Glutamatergic neuron (in vitro differentiated cells): ENCODE measurements at places on chromosomes 3 and 15. TPM values are rescaled to one million over a fixed set of nuclear protein-coding genes. Genes with fewer than 3 reads are reported as not detected.

- peaks cover 3% of the 10 kb centered on the region for H3K4me1 ChIP-seq
- no peak overlapping the region for H3K27ac ChIP-seq
- H3K27me3 ChIP-seq = peaks cover 1% of the 10 kb centered on the region
- no peak for DNase-seq
Measured at GRCh38 chr3:73028803-73029202, 32.2 kb downstream of the PPP4R2 start.

- peaks cover 2% of the 10 kb centered on the region for H3K4me1 ChIP-seq
- no peak overlapping the region for H3K27ac ChIP-seq
- H3K27me3 ChIP-seq = peaks cover 7% of the 10 kb centered on the region
- DNase-seq = no peak
- no peak overlapping the region for H3K4me3 ChIP-seq
Measured at GRCh38 chr3:72295962-72296450, 511.1 kb upstream of the PROK2 start.

GRCh38 chr15:82845686-82846085 lies 36.3 kb downstream of the WHAMM start:
- H3K27ac ChIP-seq = no peak overlapping the region
- peaks cover 8% of the 10 kb centered on the region for H3K27me3 ChIP-seq
- no peak overlapping the region for H3K4me3 ChIP-seq
- peaks cover 3% of the 10 kb centered on the region for H3K36me3 ChIP-seq

DNA sequence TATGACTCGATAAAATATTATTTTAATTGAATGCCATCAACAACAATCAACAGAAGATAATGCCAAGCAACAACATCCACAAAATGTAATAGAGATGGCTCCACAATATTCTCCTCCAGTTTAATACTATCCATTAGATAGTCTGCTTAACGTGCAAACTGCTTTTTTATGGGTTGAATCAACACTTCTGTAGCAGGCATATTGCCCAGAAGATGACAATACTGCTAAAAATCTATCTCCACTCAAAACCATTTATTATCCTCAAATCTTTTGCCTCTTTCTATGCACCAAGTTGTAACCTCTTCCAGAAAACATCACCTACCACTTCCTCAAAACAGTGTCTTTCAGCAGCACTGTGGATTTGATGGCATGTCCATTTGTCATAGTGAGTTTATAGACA lies 295.7 kb upstream of the LMCD1 start:
- no peak overlapping the region for H3K4me3 ChIP-seq
- no peaks in the 10 kb centered on the region for H3K27me3 ChIP-seq
- H3K4me1 ChIP-seq = no peaks in the 10 kb centered on the region
- no peak overlapping the region for H3K27ac ChIP-seq

GRCh38 chr3:32814361-32814760 lies 3.4 kb upstream of the TRIM71 start:
- H3K4me1 ChIP-seq = peaks cover 19% of the 10 kb centered on the region
- peak overlapping the region; percentile 87 for H3K4me3 ChIP-seq
- peaks cover 38% of the 10 kb centered on the region for H3K27me3 ChIP-seq
- H3K36me3 ChIP-seq = peaks cover 6% of the 10 kb centered on the region
- DNase-seq = no peak
- peak overlapping the region; percentile 100 for H3K27ac ChIP-seq

DNA sequence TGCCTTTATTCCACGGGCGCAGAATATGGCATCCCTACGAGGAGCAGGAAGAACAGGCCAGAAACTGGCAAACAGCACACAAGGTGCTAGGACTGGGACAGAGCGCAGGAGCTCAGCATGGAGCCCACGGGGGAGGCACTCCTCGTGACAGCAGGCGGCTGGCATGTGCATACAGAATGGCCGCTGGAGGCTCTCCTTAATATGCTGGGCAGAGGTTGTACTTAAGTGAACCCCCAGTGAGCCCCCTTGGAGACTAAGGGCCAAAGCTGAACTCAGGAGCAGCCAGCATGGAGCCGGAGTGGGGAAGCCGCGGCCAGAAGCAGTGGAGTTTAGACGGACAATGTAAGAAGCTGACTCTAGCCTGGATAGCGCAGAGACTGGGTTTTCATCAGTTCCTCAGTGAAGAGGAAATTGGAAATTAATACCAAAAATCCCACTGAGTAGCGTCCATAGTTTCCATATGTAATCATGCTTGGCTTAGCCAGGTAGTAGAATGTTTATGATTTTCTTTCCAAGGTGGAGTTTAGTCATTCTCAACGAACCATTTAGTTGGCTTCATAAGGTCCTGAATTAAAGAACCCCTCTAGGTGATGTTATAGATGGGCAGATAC lies 69.4 kb downstream of the EPHB3 start:
- H3K27ac ChIP-seq = peak overlapping the region; percentile 6
- no peaks in the 10 kb centered on the region for H3K36me3 ChIP-seq
- no peak overlapping the region for H3K4me3 ChIP-seq
- H3K27me3 ChIP-seq = peaks cover 6% of the 10 kb centered on the region

PATL2 gene
- not detected for total RNA-seq

ANKRD63 gene
- not detected for total RNA-seq

RBP2 gene
- not detected for total RNA-seq
